Umbilical cord (tissue), 2 donors: ENCODE measurements at places on chromosomes 6 and 20.

DNA sequence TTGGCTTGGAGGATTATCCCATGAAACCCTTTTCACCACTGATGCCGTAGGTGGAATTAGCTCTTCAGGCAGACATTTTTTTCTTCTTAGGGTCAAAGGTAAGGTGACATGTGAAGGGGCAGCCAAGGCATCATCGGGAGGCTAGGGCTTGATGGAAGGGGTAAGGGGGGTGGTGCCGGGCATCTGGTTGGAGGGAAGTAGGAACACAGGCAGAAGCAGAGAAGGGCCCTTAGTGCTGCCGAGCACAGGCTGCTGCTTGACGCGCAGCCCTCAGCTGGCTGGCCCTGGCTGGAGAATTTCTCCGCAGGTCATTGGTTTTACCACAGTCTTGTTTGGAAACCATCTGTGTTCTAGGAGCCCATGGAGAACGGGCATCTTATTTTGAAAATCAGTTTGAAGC, 54.7 kb downstream of the TRAF3IP2 start:
- no peak for DNase-seq

DNA sequence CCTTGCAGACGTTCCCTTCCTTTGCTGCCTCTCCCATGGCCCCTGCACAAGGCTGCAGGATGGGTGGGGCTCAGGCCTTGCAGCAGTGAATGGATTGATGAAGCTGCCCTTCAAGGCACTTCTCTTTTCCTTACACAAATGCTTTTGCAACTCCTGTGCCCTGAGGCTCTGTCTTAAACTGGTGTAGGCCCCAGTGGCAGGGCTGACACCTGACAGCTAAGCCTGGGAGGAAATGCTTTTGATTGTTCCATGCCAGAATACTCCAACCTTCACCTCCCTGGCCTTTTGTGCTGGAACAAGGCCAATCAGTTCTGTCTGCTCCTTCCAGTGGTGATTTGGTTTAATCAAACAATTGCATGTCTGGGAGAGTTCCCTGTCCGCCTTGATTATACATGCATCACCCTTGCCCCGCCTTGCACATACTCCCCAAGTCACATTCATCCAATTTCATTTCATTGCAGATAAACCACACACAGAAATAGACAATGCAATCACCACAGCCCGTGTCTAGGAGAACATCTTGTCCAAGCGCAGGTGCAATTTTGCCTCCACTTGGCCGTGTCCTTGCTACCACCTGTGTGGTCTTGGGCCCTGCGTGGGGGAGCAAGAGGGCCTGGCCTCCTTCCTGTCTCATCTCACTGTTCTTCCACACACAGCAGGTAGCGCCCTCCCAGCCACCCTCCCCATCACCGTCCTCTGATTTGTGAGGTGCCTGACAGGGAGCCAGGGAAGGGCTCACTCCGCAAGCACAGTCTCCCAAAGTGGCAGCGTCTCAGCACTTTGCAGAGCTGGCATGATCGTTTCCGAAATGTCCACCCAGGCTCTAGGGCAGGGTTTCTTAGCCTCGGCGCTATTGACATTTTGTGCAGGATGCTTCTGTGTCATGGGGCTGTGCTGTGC, 120.4 kb downstream of the CDH26 start:
- no peak for DNase-seq

GRCh38 chr6:134105940-134106339, 53.5 kb upstream of the SLC2A12 start:
- no peak for DNase-seq

GRCh38 chr6:164214066-164214465, 799.5 kb downstream of the QKI start:
- DNase-seq, result no peak

GRCh38 chr6:75217193-75217592, 11.3 kb upstream of the COL12A1 start:
- DNase-seq, result no peak

DNA sequence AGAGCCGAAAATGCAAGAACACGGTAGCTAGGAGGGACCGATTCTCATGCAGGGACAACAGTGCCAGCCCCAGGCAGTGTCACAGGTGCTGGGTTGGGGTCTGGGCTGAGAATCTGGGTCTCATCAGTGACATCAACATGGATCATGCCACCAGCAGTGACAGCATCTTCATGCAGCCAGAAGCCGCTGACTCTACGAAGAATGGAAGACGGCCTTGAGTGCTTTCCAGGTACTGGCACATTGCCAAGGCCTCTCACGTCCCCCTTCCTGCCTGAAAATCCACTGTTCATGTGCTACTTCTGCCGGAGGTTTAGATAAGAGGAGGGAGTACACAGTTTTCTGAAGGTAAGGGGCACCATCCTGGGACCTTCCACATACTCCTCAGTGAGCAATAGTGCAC, 141.1 kb upstream of the FOXQ1 start:
- DNase-seq, result peak; percentile 53

- peak; percentile 68 for DNase-seq
These were observed 38.1 kb upstream of the CD83 start for GRCh38 chr6:14079433-14079832.

DNA sequence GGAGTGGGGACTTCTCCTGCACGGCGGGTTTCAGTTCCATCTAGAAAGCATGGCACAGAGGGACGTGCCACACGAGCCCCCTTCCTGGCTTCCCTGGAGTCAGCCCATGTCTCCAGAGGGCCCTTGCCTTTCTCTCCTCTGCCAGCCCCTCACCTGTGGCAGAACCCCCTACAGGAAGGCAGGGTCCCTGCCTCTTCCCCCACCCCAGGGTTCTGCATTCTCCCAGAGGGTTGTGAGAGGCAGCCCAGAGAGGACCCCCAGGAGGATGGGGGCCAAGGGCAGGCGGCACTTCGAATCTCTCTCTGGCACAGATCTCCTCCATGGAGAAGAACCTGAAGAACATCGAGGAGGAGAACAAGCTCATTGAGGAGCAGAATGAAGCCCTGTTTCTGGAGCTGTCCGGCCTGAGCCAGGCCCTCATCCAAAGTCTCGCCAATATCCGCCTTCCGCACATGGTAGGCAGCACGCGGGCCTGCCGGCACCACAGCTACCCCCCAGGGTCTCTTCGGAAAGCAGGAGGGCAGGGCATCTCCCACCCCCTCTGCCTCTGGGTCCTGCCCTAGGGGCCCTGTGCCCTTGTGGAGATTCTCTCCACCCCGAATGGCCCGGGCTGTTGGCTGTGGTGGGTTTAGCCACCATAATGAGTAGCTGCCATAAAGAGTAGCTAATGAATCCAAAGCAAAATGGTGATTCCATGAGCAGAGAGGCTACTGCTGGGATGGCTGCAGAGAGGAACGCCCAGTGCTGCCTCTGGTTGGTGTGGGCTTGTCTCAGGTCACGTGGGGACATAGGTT, 15.9 kb upstream of the PCMTD2 start:
- DNase-seq, result no peak

- DNase-seq, result no peak
These were observed 30.1 kb downstream of the LAMA5 start for GRCh38 chr20:62336775-62337557.

- no peak for DNase-seq
These were observed 517.0 kb downstream of the LMBRD1 start for GRCh38 chr6:69279805-69280204.

- DNase-seq, result no peak
These were observed 1.6 kb upstream of the RPS12 start for GRCh38 chr6:132812756-132813172.

GRCh38 chr20:815914-816606, 17.5 kb upstream of the FAM110A start:
- DNase-seq, result peak; percentile 61

DNA sequence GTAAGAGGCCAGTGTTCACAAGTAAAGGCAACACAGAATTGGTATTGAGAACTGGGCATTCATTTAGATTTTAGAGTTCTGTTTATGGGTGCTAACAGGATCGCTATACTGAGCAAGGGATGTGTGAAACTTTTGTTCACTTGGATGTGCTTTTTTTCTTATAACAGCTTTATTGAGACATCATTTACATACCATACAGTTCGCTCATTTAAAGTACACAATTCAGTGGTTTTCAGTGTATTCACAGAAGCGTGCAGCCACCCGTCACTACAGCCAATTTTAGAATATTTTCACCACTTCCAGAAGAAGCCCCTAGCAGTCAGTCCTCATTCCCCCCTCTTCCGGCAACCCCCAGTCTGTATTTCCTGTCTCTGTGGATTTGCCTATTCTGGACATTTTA, 48.7 kb downstream of the GFRA4 start:
- DNase-seq, result no peak

GRCh38 chr6:16224409-16224808, 14.0 kb upstream of the GMPR start:
- no peak for DNase-seq

DNA sequence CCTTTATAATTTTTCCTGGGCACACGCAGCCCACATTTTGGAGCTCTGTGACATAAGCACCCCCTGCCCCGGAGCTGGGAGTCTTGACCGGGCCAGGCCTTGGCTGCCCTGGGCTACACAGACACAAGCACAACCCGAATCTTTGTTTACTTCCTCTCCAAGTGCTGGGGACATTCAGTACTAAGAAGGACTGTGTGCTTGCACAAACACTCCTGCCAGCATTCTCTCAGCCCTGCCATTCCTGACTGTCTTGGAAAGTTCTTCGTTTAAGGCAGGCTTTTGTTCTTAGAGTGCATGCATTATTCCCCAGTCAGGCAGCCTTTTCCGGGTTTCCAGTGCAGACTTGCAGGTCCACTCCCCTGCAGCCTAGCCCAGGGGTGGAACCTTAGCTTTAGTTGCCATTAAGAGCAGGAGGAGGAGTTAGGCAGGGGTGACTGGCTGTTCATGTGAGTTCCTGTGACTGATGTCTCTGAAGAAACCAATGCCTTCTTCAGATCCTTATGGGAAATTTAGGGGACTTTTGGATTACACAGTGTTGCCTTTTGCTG, 28.6 kb downstream of the FOXO3 start:
- peak; percentile 77 for DNase-seq

DNA sequence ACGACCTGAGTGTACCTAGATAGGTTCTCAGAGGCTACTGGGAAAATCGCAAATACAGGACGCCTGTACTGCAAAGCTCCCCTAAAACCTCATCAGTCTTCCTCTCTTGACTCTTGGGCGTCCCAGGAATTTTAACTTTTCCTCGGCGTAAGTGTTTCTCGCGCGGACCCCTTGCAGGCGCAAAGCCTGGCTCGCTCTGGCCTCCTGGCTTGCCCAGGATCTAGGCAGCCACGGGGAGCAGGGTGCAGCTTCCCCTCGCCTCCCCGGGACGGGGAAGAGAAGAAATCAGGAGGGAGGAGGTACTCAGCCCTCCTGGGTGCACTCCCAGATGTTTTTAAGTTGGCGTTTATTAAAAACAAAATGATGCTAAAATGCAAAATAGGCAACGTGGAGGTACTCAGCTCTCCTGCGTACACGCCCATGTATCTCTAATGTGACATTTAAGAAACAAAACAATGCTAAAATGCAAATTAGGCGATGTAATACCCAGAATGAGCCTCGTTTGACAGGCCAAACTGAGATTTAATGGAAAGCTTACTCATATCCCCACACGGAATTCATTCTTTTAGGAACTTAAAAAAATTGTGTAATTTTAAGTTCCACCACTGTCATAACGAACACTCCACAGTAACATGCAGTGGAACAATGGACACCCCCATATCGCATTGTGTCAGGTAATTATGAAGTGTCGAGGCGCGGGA, 1.6 kb upstream of the SOBP start:
- DNase-seq, result peak; percentile 2

DNA sequence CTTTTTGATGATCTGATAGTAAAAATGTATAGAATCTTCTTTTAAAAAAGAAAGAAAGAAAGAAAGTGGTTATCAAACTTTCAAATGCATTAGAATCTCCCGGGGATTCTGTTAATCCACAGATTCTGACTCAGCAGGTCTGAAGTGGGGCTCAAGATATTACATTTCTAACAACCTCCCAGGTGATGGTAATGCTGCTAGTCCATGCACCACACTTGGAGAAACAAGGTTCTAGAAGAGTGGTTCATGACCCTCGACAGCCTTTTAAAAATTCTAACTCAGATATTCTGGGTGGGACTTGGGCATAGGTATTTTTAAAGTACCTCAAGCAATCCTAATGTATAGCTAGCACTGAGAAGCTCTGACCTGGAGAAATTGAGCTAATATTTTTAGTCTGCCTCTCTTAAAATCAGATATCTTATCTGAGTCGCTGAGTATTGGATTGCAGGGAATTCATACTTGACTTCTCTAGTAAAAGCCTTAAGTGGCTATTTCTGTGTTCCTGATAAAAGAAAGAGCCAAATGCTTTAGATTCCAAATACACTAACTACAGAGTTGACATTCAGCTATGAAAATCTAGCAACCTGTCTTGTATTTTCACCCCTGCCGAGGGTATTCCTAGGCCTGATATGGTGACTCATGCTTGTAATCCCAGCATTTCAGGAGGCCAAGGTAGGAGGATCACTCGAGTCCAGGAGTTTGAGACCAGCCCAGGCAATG, 252.4 kb downstream of the PHACTR1 start:
- no peak for DNase-seq

GRCh38 chr6:12223383-12223782, 66.8 kb upstream of the EDN1 start:
- DNase-seq, result no peak

- DNase-seq, result no peak
These were observed 104.7 kb upstream of the SGK1 start for GRCh38 chr6:134422426-134423231.

GRCh38 chr6:23244300-23244699, 674.9 kb downstream of the HDGFL1 start:
- DNase-seq, result no peak

DNA sequence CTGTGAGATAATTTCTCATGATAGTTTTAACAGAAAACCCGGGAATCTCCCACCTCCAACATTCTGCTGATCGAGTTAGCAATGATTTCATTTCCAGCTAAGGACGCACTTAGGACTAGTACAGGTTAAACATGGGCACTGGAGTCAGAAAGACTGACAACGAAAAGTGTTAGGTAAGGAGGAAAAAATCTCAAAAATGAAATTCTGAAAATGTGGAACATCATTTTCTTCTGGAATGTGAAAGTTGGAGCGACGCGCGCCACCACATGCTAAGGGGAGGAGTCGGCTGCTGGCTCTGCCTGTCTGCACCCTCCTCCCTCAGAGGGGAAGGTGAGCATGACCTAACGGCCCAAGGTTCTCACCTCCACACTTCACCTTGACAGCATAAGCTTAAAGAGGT, 221.6 kb upstream of the KCNG1 start:
- peak; percentile 16 for DNase-seq

- no peak for DNase-seq
These were observed 3.1 kb upstream of the TAF8 start for GRCh38 chr6:42047213-42047590.

DNA sequence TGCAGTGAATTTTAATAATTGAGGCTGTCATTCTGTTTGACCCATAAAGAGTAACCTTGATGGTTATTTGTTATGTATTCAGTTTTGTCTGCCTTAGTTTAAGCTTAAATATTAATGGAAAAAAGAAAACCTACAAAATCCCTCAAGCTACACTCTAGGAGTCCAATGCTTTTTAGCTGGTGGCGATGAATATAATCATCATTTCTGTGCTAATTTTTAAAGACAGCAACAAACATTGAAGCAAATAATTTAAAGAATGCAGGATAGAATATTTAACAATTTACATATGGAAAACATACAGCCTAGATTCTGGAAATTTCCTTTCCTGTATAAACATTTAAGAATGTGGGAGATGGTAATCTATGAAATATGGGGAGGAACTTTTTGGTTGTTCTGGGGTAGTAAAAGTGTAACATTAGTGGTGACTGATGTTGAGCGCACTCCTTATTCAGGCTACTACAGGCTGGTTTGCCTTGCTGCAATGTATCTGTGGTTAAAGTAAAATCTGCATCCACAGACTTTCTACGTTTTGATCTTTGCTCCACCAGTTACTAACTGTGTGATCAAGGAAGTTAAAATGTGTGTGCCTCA, 287.9 kb upstream of the DEFB112 start:
- DNase-seq, result no peak

GRCh38 chr6:105482227-105482844, 79.5 kb upstream of the PREP start:
- peak; percentile 81 for DNase-seq
